ENCODE measurements at places on chromosomes 12 and 14.

GRCh38 chr12:13004986-13005385 is 4.9 kb upstream of the HEBP1 start:
- no peak for DNase-seq

- DNase-seq, result no peak
Observed at GRCh38 chr14:58707949-58708348, 70.2 kb downstream of the DACT1 start.

GRCh38 chr12:52014567-52015530 is 8.1 kb downstream of the TAMALIN start:
- DNase-seq, result no peak

DNA sequence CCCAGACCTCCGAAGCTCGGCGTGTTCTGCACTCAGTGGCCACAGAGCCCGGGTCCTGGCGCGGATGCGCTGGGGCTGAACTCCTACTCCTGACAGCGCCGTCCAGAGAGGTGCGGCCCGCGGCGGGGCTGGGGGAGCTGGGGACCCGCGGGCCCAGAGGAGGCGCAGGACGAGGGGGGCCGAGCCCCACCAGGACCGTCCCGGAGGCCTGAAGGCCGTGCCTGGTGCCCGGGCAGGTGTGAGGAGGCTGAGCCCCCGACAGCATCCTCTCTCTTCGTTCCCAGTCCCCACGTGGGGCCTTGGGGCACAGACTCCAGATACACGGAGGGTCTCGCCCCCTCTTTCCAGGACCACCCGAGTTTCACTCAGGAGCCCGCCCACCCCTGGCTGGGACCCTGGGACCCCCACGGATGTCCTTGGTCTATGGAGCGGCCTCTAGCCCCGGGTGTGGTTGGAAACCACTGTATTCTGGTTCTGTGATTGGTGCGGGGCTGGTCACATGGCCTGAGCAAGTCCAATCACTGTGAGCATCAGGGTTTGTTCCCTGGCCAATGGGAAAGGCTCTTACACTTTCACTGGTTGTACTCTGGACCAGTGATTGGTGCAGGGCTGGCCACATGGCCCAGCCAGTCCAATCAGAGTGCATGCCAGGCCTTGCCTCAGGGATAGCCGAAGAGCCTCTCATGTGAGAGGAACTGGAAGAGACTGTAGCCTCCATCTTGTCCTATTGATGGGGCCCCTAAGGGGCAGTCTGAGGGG is 217.6 kb upstream of the SFSWAP start:
- no peak for DNase-seq

- DNase-seq, result no peak
Observed at GRCh38 chr14:29410581-29410980, 517.1 kb downstream of the PRKD1 start.

DNA sequence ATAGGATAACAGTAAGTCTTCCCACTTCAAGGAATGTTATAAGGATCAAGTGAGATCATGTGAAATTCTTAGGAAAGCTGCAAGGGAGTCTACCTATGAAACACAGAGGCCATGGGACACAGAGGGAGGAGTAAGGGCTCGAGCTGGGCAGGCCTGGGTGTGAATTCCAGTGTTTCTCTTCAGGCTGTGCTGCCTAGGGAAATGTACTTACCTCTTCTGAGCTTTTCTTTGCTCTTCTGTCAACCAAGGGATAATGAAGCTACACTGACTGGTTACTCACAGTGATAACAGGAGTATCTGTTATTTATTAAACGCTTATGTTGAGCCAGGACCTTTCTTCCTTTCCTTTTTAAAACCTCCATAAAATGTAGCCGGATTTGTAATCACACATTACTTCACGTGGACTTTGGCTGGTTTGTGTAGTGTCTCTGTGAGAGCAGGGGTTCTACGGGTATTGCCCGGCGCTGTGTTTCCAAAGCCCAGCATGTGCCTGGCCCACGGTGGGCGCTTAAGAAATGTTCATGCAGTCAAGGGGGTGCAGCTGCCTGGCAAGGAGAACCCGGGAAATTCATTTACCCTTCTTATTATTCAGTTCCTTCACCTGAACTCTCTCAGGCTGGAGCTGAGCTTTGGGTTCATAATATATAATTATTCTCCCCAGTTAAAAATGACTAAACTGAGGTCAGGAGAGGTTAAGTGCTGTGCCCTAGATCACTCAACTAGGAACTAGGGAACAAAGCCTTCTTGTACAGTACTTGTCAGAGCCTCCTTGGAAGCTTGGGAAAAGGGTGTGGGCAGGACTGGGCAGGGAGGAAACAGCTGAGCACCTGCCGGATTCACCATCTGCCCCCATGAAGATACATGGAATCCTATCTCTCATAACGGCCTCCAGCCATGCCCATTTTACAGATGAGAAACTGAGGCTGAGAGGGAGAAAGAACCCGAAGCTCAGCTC is 214.2 kb downstream of the CACNA1C start:
- DNase-seq, result no peak

Data from NCI-H1694 (cell line).